Activated naive CD8-positive, alpha-beta T cell treated with anti-CD3 and anti-CD28 coated beads, Interleukin-2, amount 50 U/mL, for 24 hours (primary cell): ENCODE measurements at places on chromosomes 3 and 15.

- no peaks in the 10 kb centered on the region for H3K36me3 ChIP-seq
- no peak overlapping the region for H3K4me3 ChIP-seq
- peaks cover 35% of the 10 kb centered on the region for H3K27me3 ChIP-seq
Measured at GRCh38 chr3:50156549-50157493, 1.7 kb downstream of the SEMA3F start.

- no peak within 1 kb of the TSS for H3K27ac ChIP-seq
- no peak within 1 kb of the TSS for H3K4me3 ChIP-seq
- no peaks in the 10 kb centered on the region for H3K36me3 ChIP-seq
Measured at GRCh38 chr3:42685363-42685881, at the start of gene KLHL40. Gene KLHL40 (plus strand): TSS chr3:42685537. CDS start chr3:42685619, 82 bp downstream.

DNA sequence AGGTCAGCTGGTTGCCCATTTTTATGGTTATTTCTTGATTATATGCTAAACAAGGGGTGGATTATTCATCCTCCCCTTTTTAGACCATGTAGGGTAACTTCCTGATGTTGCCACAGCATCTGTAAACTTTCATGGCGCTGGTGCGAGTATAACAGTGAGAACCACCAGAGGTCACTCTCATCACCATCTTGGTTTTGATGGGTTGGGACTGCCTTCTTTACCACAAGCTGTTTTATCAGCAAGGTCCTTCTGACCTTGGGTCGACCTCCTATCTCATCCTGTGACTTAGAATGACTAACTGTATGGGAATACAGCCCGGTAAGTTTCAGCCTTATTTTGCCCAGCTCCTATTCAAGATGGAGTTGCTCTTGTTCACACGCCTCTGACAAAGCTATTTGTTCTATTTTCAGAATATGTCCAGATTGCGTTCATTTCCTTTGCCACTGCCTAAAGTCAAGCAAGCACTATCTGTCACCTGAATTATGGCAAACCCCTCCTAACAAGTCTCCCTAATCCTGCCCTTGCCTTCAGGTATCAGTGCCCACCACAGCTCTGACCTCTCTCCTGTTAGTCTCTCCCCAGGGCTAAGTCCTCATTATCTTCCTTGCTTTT, 308.5 kb downstream of the ROBO2 start:
- H3K4me3 ChIP-seq: no peak overlapping the region
- H3K27me3 ChIP-seq: no peaks in the 10 kb centered on the region
- DNase-seq: no peak
- H3K27ac ChIP-seq: no peak overlapping the region

DNA sequence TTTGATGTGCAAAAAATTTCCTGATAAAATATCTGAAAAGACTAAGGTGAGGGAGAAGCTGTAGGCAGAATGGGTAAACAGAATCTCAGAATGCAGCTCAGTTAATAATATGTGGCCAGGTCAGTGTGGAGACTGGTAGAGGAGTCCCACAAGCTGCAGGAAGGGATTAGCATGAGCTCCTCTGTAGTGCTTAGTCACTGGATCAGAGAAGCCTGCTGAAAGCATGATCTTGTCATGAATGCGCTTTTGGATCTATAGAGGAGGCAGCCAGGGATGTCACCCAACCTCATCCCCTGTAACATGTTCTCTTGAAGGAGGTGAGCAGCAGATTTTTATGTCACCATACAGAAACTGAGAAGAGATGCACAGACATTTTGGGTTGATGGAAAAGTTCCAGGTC, 1035.3 kb upstream of the GBE1 start:
- no peak for DNase-seq
- H3K36me3 ChIP-seq: no peaks in the 10 kb centered on the region
- H3K27ac ChIP-seq: no peak overlapping the region
- no peaks in the 10 kb centered on the region for H3K27me3 ChIP-seq
- H3K4me3 ChIP-seq: no peak overlapping the region
- no peaks in the 10 kb centered on the region for H3K4me1 ChIP-seq

GRCh38 chr15:54150255-54150654, 172.0 kb downstream of the UNC13C start:
- H3K27me3 ChIP-seq: no peaks in the 10 kb centered on the region
- no peak for DNase-seq
- H3K4me1 ChIP-seq: no peaks in the 10 kb centered on the region
- no peak overlapping the region for H3K4me3 ChIP-seq
- no peak overlapping the region for H3K27ac ChIP-seq

DNA sequence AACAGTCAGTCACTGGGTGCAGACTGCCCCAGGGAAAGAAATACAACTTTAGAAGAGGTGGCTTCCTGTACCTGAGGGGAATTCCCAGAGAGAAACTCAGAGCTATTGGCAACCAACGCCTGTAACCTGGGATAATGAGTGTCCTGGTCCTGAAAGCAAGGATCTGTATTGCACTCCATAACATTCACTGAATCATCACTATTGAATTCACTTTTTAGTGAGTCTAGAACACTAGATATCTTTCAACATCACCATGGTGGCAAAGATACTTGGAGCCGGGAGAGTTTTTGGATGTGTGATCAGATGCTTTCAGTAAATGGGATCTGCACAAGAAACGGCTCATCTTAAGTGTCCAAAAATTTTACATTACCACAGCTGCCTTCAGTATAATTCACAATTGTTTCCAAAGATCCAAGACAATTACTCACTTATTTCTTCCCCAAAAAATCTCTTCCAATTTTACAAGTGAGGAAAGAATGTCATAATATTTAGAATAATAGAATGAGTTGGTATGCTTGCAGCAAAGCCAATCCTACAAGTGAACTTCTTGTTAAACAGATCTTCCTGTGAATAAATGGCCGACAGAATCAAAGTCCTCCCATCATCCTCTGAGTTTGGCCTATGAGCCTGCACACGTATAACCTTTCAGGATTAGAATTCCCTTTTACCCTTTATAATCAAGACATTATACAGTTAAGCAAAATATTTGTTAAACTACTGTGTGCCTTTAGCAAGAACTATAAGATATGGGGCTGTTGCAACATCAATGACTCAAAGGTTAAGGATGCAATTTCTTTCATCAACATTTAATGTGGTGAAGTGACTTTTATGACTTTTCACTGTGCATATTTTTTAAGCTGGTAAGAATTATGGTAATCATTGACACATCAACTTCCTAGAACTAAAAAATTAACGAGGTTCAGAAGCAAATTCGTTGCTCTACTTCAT, 243.3 kb upstream of the COL8A1 start:
- H3K4me3 ChIP-seq: no peak overlapping the region
- no peaks in the 10 kb centered on the region for H3K27me3 ChIP-seq
- no peak for DNase-seq
- no peaks in the 10 kb centered on the region for H3K36me3 ChIP-seq

GRCh38 chr3:197019535-197019934, 10.1 kb downstream of the MELTF start:
- no peaks in the 10 kb centered on the region for H3K36me3 ChIP-seq
- peaks cover 5% of the 10 kb centered on the region for H3K27me3 ChIP-seq
- peaks cover 10% of the 10 kb centered on the region for H3K4me1 ChIP-seq
- H3K27ac ChIP-seq: no peak overlapping the region

- peak overlapping the region; percentile 46 for H3K27ac ChIP-seq
- H3K36me3 ChIP-seq: peaks cover 9% of the 10 kb centered on the region
- no peak overlapping the region for H3K4me3 ChIP-seq
- H3K27me3 ChIP-seq: no peaks in the 10 kb centered on the region
- no peak for DNase-seq
Measured at GRCh38 chr3:11563159-11563864, 80.4 kb downstream of the VGLL4 start.

- peaks cover 30% of the 10 kb centered on the region for H3K4me1 ChIP-seq
- H3K27me3 ChIP-seq: no peaks in the 10 kb centered on the region
- H3K36me3 ChIP-seq: no peaks in the 10 kb centered on the region
- H3K4me3 ChIP-seq: no peak overlapping the region
Measured at GRCh38 chr3:101926594-101927105, 77.3 kb downstream of the NFKBIZ start.

- peak; percentile 24 for DNase-seq
- no peaks in the 10 kb centered on the region for H3K36me3 ChIP-seq
- no peaks in the 10 kb centered on the region for H3K27me3 ChIP-seq
- no peaks in the 10 kb centered on the region for H3K4me1 ChIP-seq
- H3K27ac ChIP-seq: no peak overlapping the region
Measured at GRCh38 chr3:46214751-46215352, 6.7 kb upstream of the CCR1 start.

GRCh38 chr3:38029400-38030125, at the start of gene PLCD1:
Gene PLCD1 (minus strand): TSS chr3:38029642. CDS start chr3:38029539, 103 bp downstream.
- peak within 1 kb of the TSS; percentile 18 for H3K4me3 ChIP-seq
- H3K27me3 ChIP-seq: peaks cover 22% of the 10 kb centered on the region
- peak; percentile 35 for DNase-seq
- no peaks in the 10 kb centered on the region for H3K36me3 ChIP-seq
- no peak within 1 kb of the TSS for H3K27ac ChIP-seq
- peaks cover 28% of the 10 kb centered on the region for H3K4me1 ChIP-seq

DNA sequence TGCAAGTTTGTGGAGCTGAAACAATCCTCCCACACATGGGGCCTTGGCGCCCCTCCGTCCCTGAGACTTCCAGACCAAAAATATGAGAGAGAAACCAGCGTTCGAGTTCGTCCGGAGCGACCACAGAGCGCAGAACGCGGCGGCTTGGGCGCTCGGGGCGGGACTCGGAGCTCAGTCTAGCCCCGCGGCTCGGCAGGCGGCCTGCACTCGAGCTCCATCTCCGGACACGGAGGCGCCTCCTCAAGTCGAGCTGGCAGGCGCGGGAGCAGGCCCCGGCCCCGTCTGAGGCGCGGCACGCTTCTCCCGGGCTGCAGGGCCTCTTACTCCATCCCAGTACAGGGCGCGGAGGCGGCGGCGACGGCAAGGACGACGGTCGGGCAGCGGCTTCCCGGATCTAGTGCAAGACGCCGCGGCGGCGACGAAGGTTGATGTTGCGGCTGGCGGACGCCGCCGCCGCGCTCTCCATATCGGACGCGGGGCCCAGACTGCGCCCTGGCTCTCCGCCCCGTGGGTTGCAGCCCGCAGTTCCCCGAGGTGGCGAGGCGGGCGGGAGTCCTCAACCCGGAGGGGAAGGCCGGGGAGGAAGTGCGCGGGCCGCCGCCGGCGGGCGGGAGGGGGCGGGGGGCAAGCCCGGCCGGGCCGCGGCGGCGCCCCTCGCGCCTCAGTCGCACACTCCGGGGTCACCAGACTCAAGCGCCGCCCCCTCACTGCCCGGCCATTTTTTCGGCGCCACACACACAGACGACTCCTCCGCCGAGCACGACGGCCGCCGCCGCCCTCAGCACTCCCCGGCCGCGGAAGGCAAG, 674 bp downstream of the MSL2 start:
- peaks cover 5% of the 10 kb centered on the region for H3K27me3 ChIP-seq
- H3K4me3 ChIP-seq: peak overlapping the region; percentile 97
- H3K4me1 ChIP-seq: peaks cover 57% of the 10 kb centered on the region
- peak; percentile 82 for DNase-seq
- peak overlapping the region; percentile 100 for H3K27ac ChIP-seq

DNA sequence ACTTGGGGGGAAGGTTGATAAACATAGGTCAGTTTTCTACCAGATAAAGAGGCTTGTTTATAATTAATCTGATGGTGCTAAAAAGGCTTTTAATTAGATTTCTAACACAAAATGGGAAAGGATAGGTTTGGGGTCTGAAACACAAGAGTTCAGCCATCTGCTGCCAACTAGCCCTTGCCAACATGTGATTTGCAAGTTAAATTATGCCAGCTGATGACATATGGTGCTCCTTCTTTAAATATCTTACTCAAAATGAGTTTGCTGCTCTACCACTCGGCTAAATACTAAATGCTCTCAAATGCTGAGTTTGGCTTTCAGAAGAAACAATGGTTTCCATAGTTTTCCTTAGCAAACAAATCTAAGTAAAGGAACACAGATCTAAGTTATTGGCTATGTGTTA, 557.8 kb upstream of the CCDC54 start:
- H3K4me3 ChIP-seq: no peak overlapping the region
- no peaks in the 10 kb centered on the region for H3K27me3 ChIP-seq
- DNase-seq: no peak
- no peak overlapping the region for H3K27ac ChIP-seq

DNA sequence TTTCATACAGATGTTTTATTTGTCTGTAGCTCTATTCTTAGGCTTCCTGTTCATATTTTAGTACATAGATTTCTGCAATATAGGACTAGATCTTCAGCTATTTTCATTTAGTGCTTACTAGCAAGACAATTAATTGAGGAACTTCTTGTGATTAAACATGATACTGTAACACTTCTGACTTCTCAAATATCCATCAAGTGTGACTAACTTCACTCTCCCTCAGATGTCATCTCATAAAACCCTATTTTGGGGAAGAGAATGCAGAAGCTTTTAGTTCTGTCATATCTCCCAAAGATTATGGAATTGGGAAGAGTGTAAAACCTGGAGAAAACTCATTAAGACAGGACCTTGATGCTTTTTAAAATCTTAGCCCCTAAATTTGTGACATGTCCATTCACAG, 28.6 kb upstream of the GOLIM4 start:
- H3K27ac ChIP-seq: no peak overlapping the region
- no peak for DNase-seq
- H3K36me3 ChIP-seq: no peaks in the 10 kb centered on the region

- no peak within 1 kb of the TSS for H3K4me3 ChIP-seq
- no peak for DNase-seq
- no peaks in the 10 kb centered on the region for H3K36me3 ChIP-seq
- H3K27me3 ChIP-seq: no peaks in the 10 kb centered on the region
- H3K4me1 ChIP-seq: peaks cover 43% of the 10 kb centered on the region
- no peak within 1 kb of the TSS for H3K27ac ChIP-seq
Measured at GRCh38 chr3:141368062-141368924, at the start of gene ZBTB38. Gene ZBTB38 (plus strand): TSS chr3:141368504. CDS start chr3:141442389, 73,885 bp downstream.

DNA sequence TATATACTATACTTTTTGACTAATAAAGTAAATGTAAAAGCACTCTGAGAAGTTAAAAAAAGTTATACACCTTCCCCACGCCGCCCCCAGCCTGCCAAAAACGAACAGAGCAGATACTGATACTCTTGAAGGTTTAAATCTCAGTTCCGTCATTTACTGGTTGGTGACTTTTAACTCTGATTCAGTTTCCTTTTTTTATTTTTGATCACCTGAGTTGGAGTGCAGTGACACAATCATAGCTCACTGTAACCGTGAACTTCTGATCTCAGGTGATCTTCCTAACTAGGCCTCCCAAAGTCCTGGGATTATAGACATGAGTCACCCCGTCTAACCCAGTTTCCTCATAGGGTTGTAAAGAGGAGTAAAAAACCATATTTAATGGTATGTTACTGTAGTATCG, 3.3 kb upstream of the TIPIN start:
- H3K36me3 ChIP-seq: peaks cover 5% of the 10 kb centered on the region
- peaks cover 20% of the 10 kb centered on the region for H3K4me1 ChIP-seq
- no peaks in the 10 kb centered on the region for H3K27me3 ChIP-seq
- no peak overlapping the region for H3K27ac ChIP-seq

DNA sequence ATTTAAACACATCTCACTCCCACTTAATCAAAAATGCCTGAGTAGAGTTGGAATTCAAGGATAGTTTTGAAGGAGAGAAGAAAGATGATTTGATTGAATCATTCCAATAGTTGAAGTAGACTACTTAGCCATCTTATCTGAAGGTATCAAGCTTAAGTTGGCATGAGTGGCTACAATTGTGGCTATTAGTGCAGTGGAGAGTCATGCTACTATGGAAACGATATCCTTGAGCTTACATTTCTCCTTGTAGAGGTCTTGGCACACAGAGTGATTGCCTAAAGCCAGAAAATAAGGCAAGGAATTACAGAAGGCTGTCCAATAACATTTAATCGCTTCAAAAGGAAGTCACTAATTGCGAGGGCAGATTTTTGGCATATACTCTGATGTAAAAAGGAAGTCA, 1022.7 kb downstream of the IGSF11 start:
- no peaks in the 10 kb centered on the region for H3K27me3 ChIP-seq
- DNase-seq: no peak
- no peak overlapping the region for H3K4me3 ChIP-seq
- no peak overlapping the region for H3K27ac ChIP-seq
- no peaks in the 10 kb centered on the region for H3K4me1 ChIP-seq

- no peak for DNase-seq
- H3K27me3 ChIP-seq: no peaks in the 10 kb centered on the region
- peaks cover 39% of the 10 kb centered on the region for H3K4me1 ChIP-seq
- H3K4me3 ChIP-seq: no peak overlapping the region
- H3K27ac ChIP-seq: no peak overlapping the region
- H3K36me3 ChIP-seq: peaks cover 12% of the 10 kb centered on the region
Measured at GRCh38 chr3:119939077-119939476, 155.2 kb downstream of the GSK3B start.
